Fibroblast of skin of abdomen (primary cell): ENCODE measurements at places on chromosomes 1 and 21.
A peak's percentile ranks its signal among the peaks of the same experiment; 100 is the strongest.

GRCh38 chr1:206678490-206678889, 6.2 kb upstream of the MAPKAPK2 start:
- no peak for DNase-seq

GRCh38 chr1:7644961-7645750, 125.9 kb upstream of the VAMP3 start:
- DNase-seq = peak; percentile 31

DNA sequence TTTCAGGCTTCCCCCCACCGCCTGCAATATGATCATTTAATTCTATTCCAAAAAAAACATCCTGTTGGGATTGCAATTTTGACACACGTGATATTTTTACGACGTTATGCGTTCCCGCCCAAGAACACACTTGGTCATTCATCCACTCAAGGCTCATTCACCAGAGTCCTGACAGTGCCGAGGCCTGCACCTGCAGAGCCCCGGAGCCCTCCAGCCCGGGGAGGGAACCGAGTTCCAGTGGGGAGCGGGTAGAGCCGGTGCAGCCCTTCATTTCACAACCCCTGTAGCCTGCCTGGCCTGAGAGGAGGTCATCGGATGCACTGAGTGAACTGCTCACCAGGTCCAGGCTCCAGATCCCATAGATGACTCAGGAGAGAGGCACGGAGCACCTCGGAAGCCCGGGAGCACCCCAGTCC, 156.0 kb upstream of the BACE2 start:
- no peak for DNase-seq

GRCh38 chr1:202117898-202118371, 4.8 kb upstream of the GPR37L1 start:
- no peak for DNase-seq

GRCh38 chr1:79117376-79117775, 110.8 kb upstream of the ADGRL4 start:
- DNase-seq = no peak

- DNase-seq = no peak
Observed at GRCh38 chr1:221366495-221367110, 375.3 kb downstream of the DUSP10 start.
